Activated naive CD4-positive, alpha-beta T cell treated with anti-CD3 and anti-CD28 coated beads for 36 hours (primary cell): ENCODE measurements at places on chromosomes 6 and 20. TPM values are rescaled to one million over a fixed set of nuclear protein-coding genes. Genes with fewer than 3 reads are reported as not detected.

DNA sequence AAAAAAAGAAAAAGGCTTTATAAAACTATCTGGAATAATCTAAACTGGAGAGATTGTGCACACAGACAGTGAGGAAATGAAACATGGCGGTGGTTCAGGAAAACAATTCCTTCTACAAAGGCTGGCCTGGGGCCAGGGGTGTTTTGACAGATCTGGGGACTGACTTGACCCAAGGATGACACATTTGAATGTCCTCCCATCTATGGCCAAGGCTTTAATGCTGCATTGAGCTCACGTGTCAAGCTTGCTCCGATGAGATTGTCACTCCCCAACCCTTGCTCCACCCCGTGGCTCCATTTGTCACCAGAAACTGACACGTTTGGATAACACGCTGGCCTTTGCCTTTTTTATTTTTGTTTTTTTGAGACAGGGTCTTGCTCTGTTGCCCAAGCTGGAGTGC lies 156.1 kb downstream of the ZFP64 start:
- DNase-seq, result no peak

DNA sequence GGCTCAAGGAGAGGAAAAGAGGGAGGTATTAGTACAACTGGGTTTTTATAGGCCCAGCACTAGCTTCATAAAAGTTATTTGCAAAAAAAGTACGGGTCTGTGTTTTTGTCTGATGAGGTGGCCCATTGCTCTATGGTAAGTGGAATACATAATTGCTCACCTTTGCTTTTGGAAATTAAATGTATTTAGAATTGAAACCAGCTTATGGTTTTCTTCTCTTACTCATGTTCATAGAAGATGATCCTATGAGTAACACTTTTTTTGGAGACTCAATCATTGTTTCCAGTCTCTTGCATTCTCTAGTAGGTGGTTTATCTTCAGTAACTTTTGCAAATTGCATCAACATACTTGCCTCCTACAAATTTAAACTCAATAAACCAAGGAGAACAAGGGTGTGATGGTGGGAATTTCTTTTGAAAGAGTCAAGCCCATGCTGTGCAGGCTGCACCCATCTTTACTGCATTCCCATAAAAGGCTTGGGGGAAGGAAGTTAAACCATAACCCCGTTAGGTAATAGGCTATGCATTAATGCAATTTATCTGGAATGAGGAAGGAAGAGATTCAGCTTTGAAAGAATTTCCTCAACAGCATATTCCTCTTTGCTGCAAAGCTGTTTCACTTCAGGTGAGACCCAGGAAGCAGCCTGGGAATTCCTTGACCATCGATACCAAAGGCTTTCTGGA lies 48.5 kb upstream of the EDN1 start:
- no peak for DNase-seq

- DNase-seq, result no peak
Measured at GRCh38 chr6:48184648-48185047, 73.7 kb upstream of the PTCHD4 start.

DNA sequence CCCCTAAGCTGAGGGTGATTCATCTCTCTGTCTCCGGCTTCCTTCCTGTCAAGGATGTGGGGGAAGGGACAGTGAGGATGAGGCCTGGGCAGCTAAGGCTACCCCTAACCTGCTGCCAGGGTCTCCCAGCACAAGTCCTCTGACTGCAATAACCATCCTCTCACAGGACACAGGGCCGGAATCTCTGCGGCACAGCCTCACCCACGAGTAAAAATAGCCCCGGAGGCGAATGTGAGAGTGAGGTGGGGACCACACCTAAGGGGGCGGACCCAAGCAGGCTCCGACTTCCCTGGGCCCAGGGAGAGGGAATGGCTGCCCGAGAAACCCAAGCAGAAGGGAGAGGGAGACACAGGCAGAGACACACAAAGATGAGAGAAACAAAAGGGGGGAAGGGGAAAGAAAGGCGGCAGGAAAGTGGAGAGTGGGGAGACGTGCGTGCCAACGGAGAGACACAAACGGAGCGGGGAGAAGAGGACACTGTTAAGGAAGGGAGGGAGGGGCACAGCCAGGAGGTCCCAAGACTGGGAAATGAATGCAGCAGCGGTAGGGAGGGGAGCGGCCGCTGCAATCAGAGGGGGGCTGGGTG lies 1.4 kb downstream of the CLIC1 start:
- peak; percentile 83 for DNase-seq

DNA sequence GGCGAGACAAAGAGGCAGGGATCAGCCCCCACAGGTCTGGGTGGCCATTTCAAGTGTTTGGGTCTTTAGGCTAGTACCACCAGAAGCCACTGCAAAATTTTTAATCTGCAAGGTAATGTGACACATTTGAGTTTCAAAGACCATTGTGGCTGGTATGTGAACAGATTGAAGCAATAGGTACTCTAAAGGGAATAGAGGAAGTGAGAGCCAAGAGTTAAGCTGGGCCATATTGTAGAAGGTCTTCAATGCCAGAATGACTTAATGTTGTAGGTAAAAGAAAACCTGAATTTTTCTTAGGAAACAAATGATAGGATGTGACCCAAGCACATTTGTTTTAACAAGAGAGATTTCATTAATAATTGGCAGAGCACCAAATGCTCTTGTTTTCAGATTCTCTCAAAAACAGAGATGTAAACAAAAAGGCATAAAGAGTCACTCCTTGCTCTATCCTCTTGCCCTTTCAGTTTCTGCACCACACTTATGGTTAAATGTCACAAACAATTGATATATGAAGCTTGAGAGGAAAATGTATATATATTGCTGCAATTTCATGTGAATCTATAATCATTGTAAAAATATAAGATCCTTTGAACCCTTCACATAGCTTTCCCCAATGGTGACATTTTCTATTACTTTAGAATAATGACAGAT lies 307.1 kb upstream of the PLN start:
- DNase-seq, result no peak

- peak; percentile 79 for DNase-seq
Measured at GRCh38 chr6:41027799-41028560, 11.0 kb downstream of the UNC5CL start.

DNA sequence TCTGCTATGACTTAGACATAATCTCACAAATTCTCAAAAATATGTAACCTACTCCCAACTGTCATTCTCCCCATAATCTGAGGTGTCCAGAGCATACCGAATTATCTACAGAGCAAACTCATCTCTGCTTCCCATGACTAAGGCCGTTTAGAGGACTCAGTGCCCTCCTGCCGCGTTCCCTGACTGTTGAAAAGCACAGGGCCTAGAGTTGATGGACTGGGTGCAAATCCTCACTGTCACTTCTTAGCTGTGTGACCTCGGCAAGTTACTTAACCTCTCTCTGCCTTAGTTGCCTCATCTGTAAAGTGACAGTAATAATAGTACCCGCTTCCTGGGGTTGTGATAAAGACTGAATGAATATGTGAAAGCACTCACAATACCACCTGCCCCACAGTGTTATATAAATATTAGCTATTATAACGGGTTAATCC lies 4.7 kb upstream of the TUBB2A start:
- no peak for DNase-seq

GRCh38 chr20:5074232-5074674 lies 45.5 kb downstream of the PCNA start:
- no peak for DNase-seq

DNA sequence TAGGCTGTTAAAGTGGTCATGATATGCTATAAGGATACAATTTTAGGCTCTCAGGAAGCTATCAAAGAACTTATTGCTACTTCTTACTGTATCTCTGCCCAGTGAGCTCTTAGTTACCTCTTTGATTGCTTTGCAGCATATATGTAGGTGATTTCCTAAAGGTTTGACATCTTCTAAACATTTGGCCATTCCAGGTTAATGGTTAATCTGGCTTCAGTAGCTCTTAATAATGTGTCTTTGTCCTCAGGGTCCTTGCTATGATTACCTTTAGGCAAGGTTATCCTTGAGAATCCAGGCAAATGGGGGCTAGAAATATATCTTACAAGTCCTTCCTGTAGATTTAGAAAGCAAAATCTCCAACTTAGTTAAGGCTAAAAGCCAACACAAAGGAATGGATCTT lies 575.4 kb downstream of the TFAP2B start:
- DNase-seq, result no peak

- DNase-seq, result no peak
Measured at GRCh38 chr20:20812136-20812535, 99.7 kb upstream of the RALGAPA2 start.

GRCh38 chr6:167255918-167256553 lies 35.1 kb upstream of the UNC93A start:
- DNase-seq, result no peak

DNA sequence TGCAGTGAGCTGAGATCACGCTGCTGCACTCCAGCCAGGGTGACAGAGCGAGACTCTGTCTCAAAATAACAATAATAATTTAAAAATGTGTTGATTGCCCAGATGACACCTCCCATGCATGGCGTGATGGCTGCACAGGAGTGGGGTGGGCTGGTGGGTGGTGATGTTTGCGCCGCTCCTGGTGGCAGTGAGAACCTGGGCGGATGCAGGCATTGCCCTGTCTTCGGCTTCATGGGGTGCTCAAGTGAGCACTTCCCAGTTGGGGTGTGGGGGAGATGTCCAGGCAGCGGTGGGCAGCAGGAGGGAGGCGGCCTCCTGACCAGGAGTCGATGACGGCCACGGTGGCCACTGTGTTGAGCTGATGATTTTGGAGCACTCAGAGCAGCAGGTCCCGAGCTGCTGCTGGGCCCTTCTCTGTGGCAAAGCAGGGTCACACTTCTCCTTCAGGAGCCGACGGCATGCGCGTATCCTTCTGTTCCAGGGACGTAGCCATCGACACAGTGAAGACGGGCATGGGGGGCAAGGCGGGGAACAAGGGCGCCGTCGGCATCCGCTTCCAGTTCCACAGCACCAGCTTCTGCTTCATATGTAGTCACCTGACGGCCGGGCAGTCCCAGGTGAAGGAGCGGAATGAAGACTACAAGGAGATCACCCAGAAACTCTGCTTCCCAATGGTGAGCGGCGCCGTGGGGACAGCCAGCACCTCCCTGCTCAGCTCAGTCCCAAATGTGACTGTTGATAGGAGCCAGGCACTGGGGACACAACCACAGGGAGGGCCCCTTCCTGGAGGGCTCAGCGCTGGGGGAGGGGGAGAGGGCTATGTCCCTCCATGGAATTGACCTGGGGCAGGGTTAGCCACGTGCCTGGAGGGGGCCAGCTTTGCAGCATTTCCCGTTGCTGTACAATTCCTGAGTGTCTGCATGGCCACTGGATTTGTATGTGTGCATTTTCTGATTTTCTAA lies 89.7 kb downstream of the SYNJ2 start:
- no peak for DNase-seq

- no peak for DNase-seq
Measured at GRCh38 chr6:158797331-158798310, 21.5 kb downstream of the EZR start.

- DNase-seq, result no peak
Measured at GRCh38 chr6:156852147-156852857, 75.1 kb downstream of the ARID1B start.

DNA sequence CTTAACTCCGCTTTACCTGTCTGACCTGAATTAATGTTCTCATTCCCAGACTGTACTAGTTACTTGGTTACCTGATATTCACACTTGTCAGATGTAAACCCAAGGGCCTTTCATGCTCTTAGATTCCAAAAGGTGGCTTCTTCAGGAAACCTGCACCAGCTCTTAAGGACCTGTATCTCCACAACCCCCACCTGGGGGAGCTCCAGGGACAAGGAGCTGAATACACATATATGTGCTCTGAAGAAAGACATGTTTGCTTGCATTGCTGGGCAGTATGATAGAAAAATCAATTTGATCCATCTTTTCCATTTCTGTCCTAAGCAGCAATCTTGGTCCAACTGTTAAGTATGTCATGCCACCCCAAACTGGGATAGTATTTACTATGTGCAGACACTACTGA lies 64.8 kb upstream of the POU3F2 start:
- DNase-seq, result peak; percentile 32

DNA sequence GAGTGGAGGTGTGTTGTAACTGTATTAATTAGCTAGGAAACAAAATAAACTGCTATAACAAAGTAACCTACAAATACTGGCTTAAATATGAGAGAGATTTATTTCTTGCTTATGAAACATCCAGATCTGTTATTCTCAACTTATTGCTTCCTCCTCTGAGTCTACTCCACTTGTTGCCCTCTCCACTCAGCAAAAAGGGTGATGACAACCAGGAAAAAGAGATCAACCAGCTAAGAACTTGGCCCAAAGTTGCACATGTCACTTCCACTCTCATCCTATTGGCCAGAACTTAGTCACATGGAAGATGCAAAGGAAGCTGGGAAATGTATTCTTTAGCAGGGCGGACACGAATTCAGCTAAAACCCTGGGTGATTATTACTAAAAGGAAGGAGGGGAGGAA lies 5.2 kb upstream of the TP53RK start:
- no peak for DNase-seq

- no peak for DNase-seq
Measured at GRCh38 chr6:119346936-119347335, 2.6 kb downstream of the MAN1A1 start.

SLC22A3 gene
- not detected for total RNA-seq

BPIFB4 gene
- not detected for total RNA-seq

MOCS3 gene
- total RNA-seq, result 1.6 TPM

BEND3 gene
- 2.6 TPM for total RNA-seq

SLC18B1 gene
- total RNA-seq, result 6.1 TPM

PAK1IP1 gene
- total RNA-seq, result 29.2 TPM

SLC17A9 gene
- 20.6 TPM for total RNA-seq

DPPA5 gene
- total RNA-seq, result not detected

TMC2 gene
- total RNA-seq, result not detected

CST5 gene
- not detected for total RNA-seq
